ENCODE measurements at places on chromosomes 3 and 15.

DNA sequence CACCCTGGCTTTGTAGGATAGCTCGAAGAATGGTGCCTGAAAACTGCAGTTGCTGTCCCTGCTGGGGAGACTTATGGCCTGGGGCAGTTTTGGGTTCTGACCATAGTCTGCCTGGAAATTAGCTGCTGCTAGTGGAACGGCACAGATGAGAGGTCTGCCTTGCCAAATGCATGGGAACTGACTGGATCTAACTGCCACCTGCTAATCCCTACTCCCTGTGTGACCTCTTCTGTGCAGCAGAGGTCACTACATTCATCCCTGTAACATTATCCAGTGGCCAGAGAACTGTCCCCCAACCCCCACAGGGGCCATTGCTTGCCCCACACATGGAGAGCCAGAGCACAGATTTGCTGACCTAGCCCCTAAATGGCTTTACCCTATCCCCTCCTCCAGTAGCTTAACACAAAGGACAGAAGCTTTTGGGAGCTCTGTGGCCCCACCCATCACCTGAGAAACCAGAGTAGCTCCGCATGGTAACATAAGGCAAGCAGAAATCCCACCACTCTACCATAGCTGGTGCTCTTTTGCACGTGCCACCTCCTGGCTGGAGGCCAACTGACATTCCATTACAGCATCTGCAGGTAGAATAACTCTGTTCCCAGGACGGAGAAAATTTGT lies 840.0 kb downstream of the EPHA3 start:
- DNase-seq, result no peak

DNA sequence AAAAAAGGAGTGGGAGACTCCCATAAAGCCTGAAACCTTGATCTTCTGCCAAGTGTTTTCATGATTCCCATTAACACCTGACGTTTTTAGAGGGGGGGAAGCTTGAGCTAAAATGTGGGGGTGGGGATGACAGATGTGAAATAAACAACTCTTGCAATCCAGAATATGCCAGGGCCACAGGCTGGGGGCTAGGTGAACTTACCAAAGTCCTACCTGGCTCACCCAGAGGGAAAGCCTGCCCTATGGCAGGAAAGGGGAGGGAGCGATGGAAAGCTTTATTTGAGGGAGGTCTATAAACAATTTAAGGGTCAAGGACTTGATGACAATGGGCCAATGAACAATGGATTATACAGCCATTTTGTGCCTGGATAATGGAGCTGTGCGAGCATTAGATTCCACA lies 108.3 kb downstream of the LRIG1 start:
- DNase-seq, result no peak

DNA sequence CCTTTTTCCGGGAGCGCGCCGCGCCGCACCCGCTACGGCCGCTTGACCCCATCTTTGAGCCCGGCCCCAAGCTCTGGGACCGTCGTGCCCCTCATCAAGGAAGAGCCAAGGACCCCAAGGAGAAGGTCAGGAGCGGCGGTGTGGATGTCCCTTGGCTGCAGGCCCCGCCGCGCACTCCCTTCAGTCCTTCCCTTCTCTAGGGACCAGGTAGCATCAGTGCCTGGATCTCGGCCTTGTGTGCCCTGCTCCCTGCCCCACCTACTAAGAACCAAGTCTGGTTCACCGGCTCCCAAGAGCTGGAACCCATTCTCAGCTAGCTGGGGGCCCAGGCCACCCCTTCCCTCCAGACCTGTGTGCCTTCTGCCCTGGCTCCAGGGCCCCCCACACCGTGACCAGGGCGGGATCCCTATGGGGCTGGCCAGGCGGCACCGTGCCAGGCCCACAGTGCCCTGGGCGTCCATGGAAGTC lies 69.3 kb upstream of the CGNL1 start:
- DNase-seq, result no peak

DNA sequence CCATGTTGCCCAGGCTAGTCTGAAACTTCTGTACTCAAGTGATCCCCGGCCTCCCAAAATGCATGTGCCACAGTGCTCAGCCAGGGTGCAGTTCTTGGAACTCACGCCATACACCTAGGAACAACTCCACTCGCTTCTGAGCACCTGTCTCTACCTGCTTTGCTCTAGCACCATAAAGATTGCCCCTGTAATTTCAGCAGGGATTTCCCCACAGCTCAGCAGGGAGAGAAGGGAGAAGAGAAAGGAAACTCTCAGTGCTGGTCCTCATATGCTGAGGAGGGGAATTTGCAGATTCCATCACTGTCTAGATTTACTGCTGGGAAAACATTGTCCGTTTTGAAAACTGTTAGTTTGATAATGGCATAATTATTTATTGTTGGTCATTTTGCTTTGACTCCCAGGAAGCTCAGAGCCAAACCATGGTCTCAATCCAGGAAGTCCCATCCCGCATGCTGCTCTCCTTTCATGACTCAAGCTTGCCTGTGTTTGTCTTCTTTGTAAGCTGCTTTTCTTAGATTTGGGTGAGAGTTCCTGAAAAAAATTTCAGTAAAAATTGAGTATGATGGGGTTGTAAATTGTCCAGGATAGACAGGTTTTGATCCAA lies 24.2 kb downstream of the TRIM71 start:
- DNase-seq, result no peak

DNA sequence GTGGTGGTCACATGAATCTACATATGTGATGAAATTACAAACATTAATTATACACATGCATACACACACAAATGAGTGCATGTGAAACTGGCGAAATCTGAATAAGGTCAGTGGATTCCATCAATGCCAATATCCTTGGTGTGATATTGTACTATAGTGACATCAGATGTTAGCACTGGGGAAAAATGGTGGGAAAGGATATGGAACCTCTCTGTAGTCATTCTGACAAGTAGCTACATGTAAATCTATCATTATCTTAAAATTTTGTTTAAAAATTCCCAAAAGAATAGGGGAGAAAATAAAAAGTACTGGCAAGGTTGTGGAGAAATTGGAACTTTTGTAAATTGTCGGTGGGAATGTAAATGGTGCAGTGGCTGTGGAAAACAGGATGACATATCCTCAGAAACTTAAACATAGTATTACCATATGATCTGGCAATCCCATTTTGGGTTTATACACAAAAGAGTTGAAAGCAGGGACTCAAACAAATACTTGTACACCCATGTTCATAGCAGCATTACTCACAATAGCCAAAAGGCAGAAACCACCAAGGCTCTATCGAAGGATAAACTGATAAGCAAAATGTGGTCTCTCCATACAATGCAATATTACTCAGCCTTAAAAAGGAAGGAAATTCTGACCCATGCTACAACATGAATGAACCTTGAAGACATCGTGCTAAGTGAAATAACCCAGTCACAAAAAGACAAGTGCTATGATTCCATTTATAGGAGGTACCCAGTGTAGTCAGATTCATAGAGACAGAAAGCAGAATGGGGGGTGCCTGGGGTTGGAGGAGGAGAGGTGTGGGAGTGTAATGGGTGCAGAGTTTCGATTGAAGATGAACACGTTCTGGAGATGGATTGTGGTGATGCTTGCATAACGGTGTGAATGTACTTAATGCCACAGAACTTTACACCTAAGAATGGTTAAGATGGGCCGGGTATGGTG lies 25.3 kb upstream of the HRH1 start:
- no peak for DNase-seq

DNA sequence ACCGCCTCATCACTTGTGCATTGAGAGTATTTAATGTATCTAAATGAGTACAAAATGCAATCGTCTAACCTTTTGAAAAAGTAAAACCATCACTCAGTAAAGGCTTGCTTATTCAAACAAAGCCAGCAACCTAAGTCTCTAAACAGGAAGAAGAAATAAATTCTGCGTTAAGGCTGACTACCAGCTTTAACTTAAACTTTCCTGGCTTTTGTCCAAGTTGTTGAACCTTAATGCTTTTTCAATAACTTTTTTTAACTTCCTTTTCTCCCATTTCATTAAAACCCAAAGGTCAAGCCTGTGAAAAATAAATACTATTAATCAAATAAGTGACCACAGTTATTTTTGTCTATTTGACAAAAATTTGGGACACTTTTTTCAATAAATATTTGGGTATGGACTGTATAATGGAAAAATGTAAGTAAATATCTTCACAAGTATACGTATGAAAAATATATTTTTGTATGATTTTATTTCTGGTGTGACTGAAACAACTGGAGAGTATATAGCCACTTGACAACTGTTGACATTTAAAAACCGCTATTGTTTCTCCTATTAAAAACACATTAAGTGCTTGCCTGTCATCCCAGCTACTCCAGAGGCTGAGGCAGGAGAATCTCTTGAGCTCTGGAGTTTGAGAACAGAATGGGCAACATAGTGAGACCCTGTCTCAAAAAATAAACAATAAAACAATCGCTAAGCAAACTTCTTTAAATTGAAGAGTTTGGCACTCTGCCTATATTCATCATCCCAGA lies 2.9 kb downstream of the KLHL24 start:
- DNase-seq, result no peak

DNA sequence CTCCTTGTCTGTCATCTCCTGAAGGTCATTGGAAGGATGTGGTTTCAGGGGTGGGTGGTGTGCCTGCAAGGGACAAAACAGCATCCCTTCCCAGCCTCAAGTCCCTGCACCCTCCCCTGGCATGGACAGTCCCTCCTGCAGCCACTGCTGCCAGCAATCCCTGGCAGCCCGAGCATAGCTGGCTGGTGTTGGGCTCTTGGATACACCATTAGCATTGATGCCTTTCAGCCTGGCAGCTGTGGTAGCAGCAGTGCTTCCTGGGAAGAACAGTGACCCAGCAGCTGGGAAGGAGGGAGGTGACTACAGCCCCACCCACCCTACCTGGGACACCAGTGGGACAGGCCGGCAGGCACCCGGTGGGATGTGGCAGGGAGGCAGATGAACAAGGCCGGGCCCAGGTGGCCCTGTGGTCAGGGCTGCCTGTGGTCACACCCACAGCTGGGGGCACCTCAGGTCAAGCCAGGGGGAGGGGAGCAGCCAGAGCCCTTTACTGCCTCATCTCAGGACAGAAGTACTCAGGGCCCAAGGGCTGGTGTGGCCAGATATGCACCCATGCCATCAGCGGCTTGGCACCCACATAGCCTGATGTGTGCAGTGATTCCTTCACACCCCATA lies 32.9 kb upstream of the TMEM115 start:
- DNase-seq, result peak; percentile 24

- DNase-seq, result no peak
Measured at GRCh38 chr3:135564696-135565095, 400.8 kb upstream of the PPP2R3A start.

DNA sequence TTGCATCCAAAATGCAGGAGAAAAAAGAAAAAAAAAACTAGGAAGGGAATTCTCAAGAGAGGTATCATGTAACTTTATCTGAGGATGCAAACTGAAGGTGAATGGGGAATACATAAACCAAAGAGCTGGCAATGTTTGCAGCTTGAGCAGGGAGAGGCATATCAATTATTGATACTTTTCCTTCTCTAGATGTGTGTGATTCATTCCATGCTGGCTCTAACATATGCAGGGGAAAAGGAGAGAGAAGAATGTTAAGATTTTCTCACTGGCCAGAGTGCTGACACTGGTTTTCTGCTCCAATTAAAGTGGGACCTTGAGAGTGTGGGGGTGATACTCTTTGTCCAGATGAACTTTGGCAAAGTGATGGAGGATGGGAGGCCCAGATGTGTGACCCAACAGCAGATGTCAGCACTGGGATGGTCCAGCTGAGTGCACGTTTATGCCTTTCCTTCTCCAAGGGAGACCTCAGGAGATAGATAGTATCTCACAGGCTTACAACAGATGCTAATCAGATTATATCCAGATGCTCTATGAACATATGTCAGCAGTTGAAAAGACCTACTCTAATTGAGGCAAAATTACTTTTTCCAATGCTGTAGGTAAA lies 50.0 kb upstream of the PSMD6 start:
- no peak for DNase-seq

DNA sequence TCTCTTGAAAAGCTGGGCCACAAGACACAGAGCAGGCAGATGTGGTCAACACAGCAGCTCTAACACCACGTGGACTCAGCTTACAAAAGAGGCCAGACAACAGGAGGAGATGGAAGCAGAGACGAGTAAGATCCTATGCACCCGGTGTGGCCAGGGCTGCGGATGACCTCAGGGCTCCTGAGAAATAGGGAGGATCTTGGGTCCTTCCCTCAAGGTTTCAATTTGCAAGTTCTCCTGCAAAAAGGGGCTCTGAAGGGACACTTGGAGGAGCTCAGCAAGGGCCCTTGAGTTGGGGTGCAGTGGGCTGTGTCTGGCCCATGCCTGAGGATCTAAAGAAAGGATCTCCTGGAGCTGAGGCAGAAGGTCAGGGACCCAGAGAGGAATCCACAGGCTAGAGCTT lies 249.5 kb upstream of the IGF1R start:
- no peak for DNase-seq

DNA sequence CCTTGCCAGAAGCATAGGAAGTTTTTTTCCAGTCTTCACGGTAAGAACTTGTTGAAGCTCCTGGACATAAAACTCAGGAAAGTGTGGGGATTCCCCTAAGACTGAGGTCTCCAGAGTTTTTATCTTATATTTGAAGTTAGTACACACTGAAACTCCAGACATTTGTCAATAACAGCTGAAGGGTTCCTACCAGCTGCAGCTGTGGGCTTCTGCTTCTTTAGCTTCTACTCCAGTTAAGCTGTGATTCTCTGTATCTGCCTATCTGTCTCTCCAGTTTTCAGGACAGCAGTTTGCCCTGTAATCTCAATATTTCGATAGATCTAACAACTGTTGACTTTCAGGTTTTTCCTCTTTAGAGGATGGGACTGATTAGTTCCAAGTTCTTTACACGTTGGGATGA lies 966.0 kb upstream of the SEMA6D start:
- DNase-seq, result no peak

GRCh38 chr3:71244153-71244825 lies 339.2 kb downstream of the FOXP1 start:
- DNase-seq, result no peak

DNA sequence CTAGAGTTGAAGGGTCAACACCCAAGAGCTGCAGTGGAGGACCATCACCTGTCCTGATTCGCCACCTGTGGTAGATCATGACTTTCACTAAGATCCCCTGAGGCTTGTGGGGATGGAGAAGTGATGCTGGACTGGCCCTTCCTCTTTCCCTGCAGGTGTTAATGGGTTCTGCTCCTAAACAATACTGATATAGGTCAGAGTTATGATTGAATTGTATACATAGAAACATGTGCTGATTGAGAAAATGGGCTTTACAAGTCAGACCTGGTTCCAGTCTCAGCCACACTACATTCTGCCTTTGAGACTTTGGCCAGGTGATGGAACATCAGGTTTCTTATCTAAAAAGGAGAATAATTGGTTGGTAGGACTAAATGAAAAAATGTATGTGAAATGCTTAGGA lies 418.9 kb upstream of the TPRG1 start:
- no peak for DNase-seq

GRCh38 chr15:95737060-95737459 lies 593.4 kb upstream of the NR2F2 start:
- DNase-seq, result no peak

Data from pons (tissue), 1 donor.